ENCODE measurements at places on chromosomes 16 and 17.

DNA sequence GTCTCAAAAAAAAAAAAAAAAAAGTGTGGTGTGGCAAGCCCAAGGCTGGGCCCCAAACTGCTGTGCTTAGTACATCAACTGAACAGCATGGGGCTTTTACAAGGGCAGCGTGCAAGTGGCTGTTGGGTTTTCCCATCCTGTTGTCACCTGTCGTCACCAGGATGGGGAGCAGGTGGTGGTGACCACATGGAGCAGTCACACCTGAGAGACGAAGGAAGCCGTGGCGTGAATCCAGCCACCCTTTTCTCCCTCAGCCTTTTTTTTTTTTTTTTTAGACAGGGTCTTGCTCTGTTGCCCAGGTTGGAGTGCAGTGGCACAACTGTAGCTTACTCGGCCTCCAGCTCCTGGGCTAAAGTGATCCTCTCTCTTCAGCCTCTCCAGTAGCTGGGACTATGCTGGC, 4.1 kb upstream of the MRPL58 start:
- DNase-seq = no peak

DNA sequence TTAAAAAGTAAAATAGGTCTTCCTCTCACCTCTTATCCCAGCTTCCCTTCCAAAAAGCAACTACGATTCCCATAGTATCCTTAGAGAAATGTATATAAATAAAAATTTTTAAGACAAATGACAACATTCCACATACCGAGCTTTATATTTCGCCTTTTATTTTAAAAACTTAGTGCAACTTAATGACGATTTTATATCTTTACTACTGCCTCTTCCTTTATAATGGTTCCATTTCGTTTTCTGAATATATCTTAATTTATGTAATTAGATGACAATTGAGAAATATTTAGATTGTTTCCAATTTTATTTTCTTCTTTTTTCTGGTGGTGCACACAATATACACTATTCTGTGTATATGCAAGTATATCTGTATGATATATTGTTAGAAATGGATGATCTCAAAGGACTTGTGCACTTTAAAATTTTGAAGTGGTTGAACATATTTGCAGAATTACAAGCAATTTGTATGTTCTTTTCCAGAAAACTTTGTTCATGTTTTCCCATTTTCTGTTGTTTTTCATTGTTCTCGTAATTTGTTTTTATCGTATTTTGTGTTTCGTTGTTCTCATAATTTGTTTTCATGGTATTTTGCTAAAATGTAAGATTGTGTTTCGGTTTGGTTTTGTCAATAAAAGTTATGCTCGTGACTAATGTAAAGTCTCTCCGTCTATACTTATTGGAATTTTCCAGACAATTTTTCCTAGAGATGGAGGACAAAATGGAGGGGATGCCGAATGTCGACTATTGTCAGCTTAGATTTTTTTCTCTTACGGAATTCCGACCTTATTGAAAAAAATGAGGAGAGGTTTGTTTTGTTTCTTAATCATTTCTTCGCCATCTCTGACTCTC, 20.4 kb upstream of the HOXB13 start:
- DNase-seq = no peak

DNA sequence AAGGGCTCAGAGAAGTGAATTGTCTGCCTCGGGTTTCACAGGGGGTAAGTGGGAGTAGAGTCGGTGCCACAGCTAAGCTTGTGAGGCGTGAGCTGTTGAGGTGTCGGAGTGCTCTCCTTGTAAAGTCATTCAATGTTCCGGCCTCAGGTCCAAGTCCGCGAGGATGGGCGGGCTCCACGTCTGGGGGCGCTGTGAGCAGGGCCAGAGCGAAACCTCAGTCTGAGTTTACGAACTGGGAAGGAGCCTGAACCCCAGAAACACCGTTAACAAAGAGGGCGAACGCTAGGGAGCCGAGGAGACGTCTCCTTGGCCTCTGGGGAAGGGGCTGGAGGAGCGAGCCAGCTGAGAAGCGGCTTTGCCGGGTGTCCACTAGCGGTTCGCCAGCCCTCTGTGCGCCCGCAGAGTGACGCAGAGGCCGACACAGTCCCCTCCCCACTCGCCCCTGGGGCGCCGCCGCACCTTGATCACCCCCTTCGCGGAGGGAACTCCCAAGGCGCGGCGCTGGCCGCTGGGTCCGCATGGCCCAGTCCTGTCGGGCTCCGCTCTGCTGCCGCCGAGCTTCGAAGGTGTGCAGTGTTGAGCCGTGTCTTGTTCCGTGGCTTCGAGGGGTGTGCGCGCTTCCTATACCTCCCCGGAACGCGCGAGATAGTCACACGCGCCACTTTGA, 4.9 kb downstream of the IRX3 start:
- no peak for DNase-seq

DNA sequence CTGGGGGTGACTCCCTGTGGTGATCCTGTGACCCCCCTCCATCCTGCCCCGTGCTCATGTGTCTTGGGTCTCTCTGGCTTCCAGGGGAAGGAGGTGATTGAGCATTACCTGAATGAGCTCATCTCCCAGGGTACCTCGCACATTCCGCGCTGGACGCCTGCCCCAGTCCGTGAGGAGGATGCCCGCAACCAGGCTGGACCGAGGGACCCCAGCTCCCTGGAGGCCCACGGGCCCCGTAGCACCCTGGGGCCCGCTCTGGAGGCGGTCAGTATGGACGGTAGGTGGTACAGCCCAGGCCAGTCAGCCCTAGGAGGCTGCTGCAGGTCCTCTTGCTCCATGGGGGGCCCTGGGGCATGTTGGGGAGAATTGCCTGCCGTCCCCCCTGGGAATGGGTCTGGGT, 33.6 kb downstream of the SEC14L5 start:
- no peak for DNase-seq

DNA sequence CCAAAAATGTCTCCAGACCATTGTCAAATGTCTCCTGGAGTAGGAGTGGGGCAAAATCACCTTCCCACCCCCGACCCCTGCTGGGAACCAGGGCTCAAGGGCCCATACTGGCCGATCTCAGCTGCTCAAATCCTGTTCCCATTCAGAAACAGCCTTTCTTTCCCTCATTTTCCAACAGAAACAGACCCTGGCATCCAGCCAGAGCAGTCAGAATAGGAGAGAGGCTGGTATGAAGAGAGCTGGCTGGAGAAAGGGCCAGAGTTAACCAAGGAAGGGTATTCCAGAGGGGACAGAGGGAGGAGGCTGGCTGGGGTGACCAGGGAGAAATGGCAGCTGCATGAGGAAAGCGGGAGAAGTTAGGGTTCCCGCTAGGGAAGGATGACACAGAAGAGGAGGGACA, 199.1 kb downstream of the XYLT1 start:
- DNase-seq = no peak

- DNase-seq = no peak
Measured at GRCh38 chr16:82643936-82644630, 17.3 kb downstream of the CDH13 start.

DNA sequence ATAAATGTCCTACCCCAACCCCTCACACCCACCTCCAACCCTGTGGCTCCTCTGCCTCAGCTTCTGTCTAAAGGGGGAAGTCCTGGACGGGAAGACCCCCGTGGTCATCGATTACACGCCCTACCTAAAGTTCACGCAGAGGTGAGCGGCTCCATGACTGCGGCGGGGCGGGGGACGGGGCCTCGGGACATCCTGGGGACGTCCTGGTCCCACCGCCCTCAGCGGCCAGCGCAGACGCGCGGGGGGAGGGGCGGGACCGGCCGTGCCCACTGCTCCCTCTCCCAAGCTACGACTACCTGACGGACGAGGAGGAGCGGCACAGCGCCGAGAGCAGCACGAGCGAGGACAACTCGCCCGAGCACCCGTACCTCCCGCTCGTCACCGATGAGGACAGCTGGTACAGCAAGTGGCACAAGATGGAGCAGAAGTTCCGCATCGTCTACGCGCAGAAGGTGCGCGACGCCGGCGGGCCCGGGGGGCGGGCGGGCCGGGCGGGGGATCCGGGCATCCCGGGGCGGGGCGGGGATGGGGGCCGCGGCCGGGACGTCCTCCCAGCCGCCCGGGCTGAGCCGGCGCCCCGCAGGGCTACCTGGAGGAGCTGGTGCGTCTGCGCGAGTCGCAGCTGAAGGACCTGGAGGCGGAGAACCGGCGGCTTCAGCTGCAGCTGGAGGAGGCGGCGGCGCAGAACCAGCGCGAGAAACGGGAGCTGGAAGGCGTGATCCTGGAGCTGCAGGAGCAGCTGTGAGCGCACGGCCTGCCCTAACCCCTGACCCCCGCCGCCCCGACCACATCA, 6.7 kb downstream of the RUNDC3A start:
- DNase-seq = no peak
